ENCODE measurements at places on chromosomes 2 and 18.

DNA sequence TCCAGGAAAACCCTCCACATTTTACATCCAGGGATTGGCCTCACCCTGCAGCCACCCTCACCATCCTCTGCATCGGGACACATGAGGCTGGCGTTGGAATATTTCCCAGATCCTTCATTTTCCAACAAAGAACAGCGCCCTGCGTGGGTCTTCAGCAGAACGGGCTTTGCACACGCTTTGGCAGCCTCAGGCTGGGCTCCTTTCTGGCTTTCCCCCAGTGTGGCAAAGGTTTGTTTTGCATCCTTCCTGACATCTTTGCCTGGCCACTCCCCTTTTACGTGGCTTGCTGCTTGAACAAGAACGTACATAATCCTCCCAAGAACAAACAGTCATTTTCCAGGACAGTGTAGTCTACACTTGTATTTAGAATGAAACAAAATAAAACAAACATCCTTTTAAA is 25.6 kb upstream of the GREB1 start:
- DNase-seq = no peak

GRCh38 chr18:63888470-63889190 is 1.1 kb downstream of the SERPINB2 start:
- DNase-seq = no peak

DNA sequence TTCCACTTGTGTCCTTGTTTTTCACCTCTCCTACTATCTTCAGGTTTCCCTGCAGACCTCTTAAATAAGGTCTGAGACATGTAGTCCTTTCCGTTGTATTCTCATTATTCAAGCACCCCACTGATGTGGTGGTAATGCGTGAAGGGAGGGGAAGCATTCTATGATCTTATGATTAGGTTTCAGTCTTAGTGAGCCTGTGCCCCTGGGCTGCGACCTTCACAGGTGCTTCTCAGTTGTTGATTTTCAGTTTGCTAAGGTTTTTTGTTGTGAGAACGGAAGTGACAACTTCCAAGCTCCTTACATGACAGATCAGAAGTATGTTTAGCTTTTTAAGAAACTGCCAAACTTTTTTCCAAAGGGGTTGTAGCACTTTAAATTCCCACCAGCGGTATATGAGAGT is 41.3 kb downstream of the VPS54 start:
- no peak for DNase-seq

DNA sequence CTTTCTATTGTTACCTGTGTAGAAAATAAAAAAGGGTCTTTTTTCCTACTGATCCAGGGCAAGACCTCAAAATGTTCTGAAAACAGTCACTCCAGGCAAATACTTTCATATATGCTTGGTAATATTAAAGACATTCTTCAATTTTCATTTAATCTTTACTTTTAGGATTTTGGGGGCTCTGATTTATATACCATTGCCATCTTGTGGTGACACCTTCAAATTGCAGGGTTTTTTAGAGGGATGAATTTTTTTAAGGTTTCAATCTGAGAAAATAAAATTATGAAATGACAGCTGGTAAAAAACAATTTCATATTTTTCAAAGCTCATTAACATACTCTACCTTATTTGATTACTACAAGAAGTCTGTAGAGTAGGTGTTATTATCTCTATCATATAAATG is 26.8 kb downstream of the MAPK4 start:
- DNase-seq = no peak

DNA sequence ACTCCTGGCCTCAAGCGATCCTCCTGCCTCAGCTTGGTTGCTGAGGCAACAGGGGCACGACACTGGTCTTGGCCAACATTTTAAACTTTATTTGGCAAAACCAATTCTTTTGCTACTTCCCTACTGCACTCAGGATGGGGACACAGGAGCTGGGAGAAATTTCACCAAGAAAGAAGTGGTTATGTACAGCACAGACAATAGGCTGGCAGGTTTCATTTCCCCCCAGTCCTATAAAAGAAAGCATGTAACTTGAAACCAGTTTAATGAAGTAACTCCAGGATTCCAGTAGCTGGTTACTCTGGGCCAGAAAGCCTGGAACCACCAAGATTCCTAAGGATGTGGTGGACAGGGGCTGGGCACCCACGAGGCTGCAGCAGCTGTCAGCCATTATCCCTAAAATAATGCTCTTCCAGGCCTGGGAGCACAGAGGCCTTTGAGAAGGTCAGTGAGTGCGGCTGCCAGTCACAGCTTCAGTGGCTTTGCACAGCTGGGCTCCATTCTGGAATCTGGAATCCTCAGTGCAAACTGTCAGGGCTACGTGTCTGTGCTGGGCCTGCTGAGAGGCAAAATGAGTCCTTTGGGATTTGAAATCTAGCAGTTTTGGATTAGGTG is 142.3 kb upstream of the ITGA6 start:
- peak; percentile 82 for DNase-seq

DNA sequence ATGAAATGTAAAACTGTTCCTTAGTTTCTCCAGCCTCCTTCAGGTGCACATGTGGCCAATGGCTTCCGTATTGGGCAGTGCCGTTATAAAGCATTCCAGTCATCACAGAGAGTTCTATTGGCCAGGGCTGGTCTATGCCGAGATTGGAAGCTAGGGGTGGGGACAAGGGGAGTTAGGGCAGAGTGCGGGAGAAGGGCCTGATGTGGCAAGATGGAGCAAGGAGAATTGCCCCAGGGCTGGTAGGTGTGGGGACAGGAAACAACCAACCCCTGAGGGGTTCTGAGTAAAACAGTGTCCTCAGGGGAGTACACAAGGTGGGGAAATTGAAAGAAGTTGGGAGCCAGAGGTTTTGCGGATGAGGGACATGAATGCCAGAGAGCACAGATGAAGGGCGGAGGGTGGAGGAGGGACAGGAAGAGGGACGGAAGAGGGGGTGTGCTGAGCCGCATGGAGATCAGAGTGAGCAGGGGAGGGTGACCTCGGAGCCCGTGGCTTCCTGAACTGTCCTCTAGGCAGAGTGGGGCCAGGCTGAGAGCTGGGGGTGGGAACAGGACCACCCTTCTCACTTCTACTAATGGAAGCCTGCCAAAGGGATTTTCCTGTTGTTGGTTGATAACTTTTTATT is 9.1 kb upstream of the ATP6V1C2 start:
- no peak for DNase-seq

DNA sequence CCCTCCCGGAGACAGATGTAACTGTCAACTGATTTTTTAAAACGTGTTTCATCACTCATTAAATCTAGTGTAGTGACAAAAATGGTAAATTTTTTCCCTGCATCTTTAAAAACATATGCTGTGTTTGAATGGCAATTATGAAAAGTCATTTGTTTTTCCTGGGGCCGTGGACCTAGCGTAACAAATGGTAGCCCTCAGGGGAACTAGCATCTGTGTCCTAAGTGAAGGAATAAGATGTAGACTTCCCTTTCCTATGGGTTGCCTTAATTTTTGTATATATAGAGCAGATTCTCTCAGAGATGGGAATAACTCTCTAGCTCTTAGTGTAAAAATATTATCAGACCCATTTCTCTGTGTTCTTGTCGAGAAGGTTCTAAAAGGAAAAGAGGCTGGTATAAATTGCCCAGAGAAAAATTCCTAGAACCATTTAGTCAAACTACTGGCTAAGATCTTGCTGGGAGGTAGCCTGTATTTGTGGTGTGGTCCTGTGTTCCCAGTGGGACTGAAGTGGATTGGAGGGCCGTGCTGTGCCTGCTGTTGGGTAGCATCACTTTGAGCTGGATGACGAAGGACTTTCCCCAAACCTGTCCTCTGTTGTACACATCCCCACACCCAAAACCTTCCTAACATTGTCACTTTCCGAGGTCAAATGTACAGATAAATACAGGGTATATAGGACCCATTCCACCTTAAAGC is 85.8 kb downstream of the LIMS1 start:
- no peak for DNase-seq

DNA sequence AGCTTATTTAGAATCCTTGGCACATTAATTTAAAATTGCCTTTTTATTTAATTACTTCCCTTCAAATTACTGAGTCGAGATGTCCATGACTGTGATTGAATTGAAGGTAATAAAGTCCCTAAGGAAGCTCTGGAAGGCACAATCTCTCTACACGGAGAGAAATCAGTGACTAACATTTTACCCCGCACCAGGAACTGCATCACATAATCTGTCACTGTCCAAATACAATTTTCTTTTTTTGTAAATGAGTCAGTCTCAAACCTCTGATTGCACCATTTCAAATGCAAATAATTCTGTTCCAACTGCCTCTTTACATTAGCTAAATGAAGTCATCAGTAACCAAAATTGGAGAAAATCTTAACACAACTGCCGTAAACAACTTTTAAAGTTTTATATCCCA is 311.9 kb downstream of the CCDC178 start:
- no peak for DNase-seq

- no peak for DNase-seq
These were observed 129.1 kb downstream of the TSN start for GRCh38 chr2:121884511-121884921.

DNA sequence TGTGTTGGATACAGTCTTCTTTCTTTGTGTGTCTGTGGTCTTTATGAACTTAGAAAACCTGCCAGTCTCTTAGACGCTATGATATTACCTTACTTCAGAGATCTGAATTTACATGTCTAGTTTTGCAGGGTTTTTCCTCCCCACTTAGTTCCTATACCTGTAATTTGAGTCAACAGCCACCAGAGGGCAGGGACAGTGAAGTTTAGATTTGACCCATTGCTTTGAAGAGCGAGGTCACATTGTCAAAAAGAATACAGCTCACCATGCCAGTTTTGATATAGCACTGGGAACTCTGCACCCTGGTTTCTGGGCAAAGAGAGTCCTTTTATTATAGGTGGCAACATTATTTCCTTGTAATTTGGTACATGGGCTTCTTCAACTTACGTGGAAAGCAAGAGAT is 102.3 kb downstream of the MAPK4 start:
- DNase-seq = peak; percentile 15

DNA sequence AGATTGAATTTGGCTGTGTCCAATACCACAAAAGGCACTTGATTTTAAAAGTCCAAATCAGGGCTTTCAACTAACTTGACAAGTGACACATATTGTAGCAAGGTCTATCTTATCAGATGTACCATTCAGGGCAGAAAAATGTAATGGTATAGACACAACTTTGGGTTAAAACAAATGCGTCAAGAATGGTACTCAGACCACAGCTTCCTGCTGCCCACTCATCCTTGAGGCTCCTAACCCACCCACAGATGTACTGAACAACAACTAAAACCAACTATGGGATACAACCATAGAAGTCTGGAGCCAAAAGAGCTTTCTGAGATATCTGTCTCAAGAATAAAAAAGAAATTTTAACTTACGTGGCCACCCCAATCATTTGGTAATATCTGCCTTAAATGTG is 105.2 kb downstream of the RBM43 start:
- no peak for DNase-seq

DNA sequence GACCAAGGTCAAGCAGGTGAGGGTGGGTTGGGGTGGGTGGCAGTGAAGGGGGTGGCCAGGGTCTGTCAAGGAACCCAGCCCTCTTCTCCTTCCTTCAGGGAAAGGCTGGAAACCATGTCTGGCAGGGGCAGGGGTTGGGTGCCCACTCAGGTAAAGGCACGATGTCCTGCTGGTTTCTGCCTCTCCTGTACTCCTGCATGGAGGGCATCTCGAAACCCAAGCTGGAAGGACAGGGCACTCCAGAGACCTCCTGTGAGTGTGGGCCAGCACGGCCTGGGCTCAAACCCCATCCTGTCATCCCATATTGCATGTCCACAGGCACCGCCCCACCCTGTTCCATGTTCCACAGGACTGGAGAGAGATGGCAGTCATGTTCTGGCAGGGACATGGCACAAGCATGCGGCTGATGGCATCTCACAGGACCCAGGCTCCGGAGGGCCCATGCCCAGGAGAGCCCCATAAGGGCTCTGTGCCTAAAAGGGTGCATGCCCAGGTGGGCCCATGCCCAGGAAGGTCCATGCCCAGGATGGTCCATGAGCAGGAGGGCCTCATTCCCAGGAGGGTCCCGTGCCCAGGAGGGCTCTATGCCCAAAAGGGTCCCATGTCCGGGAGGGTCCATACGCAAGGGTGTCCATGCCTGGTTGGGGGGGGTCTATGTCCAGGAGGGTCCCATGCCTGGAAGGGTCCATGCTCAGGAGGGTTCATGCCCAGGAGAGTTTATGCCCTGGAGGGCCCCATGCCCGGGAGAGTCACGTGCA is 6.4 kb downstream of the GPR35 start:
- no peak for DNase-seq

DNA sequence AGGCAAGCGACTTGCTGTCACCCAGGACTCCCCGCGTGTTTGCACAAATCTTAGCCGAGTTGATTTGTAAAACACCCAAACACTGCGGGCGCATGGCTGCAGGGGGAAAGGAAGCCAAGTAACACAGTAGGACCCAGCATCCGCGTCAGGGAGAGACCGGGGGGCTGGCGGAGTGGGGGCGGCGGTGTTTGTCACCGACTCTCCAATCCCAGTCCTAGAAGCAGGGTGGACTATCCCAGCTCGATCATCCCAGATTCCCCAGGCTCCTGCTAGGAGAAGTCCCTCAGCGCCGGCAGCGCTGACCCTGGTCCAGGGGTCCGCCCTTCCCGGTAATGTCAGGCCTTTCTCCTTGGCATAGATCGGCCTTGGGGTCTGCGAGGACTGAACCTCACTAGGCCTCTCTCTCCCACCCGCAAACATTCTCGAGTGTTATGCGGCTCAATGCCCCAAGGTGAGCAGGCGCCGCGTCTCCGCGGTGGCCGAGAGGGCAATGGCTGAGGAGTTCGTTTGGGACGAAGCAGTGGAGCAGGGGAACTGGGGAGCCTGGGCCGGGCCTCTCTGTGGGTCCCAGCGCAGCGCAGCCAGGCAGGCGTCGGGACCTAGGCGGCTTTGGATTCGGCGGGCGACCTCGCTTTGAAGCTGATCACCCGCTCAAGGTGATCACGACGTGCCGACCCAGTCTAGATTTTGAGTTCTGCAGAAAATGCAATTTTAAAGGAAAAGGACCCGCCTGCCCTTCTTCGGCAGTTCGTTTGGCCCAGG is 1.5 kb upstream of the GDF7 start:
- DNase-seq = no peak

DNA sequence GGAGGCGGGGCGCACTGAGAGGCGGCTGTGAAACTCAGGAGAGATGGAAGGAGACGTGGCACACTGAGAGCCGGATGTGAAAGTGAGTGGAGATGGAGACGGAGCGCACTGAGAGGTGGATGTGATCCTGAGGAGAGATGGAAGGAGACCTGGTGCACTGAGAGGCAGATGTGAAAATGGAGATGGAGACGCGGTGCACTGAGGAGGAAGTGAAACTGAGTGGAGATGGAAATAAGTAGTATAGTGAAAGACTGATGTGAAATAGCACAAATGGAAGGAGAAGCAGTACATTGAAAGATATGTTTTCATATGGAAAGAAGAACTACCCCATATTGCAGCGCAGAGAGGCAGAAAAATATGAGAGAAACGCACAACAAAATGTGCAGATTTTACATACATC is 281.6 kb upstream of the RGPD4 start:
- DNase-seq = no peak

- peak; percentile 8 for DNase-seq
These were observed 162.7 kb downstream of the PKP4 start for GRCh38 chr2:158619496-158619895.

DNA sequence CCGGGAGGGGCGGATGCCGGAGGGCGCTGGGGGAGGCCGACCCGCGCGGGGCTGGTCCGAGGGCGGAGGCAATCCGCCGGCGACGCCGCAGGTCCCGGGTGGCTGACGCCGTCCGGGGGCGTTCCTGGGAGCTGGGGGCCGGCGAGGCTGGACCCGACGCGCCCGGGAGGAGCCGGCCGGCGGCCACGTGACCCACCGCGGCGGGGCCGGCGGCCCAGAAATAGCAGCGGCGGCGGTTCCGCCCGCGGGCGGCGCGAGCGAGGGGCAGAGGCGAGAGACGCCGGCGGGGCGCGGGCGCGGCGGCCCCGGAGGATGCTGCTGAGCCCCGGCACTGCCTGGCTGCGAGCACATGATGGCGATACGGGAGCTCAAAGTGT is at the start of gene RAB31:
TSS of gene RAB31 (plus strand) at position 245 of the 377 bp plus-strand sequence. CDS start at position 350, 105 bp downstream.
- DNase-seq = peak; percentile 93

- no peak for DNase-seq
These were observed 2.5 kb downstream of the CABLES1 start for GRCh38 chr18:23137788-23138216.

Measured in inflammatory macrophage (primary cell).